Daoy (cell line): ENCODE measurements at places on chromosomes 7 and 10.

GRCh38 chr7:139330333-139331030 lies 10.7 kb upstream of the FMC1 start:
- no peak for DNase-seq

- DNase-seq, result no peak
These were observed 95.0 kb downstream of the UBE3C start for GRCh38 chr7:157233677-157234076.

DNA sequence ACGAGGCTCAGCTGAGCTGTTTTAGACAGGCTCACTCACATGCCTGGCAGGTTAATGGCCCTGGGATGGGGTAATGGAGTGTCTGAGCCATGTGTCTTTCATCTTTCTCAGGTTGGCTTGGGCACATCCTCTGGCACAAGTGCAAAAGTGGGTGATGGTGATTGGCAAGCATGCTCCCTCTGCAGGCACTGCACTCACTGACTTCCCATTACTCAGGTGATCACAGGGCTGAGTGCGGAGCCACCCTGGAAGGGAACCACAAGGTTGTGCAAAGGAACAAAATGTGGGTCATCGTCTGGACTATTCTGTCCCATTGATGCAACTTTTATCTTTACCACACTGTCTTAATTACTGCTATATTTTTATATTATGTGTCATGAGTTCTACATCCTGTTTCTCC lies 244.1 kb upstream of the AKR1E2 start:
- no peak for DNase-seq

- DNase-seq, result no peak
These were observed 593.1 kb downstream of the SORCS1 start for GRCh38 chr10:106571192-106571946.

DNA sequence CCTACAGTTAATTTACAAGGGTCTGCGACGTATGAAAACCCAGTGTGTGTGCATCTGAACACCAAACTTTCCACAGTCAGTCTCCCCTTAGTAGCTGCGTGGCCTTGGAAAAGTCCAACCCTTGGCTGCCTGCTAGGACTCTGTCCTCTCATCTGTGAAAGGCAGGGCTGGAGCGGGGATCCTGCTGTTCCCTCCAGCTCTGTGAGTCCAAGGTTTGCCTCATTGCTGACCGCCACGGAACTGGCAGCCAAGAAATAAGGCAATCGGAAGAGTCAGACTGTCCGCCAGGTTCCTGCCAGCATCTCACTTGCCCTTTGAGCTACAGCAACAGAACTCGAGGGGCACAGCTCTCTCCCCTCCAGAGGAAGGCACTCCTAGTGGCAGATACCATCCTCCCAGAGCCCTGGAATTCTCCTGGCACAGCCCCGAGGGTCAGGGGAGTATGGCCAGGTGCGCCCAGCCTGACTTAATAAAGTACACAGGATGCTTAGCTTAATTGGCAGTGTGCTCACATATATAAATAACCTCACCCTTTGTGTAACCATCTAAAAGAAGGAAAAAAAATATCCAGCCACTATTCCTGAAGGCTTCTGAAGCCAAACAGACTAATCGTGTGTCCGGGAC lies 530.1 kb upstream of the FOXK1 start:
- DNase-seq, result no peak

GRCh38 chr7:95126053-95126709 lies 198.2 kb downstream of the PON1 start:
- no peak for DNase-seq

GRCh38 chr10:72948762-72949161 lies 5.8 kb downstream of the PLA2G12B start:
- DNase-seq, result no peak

DNA sequence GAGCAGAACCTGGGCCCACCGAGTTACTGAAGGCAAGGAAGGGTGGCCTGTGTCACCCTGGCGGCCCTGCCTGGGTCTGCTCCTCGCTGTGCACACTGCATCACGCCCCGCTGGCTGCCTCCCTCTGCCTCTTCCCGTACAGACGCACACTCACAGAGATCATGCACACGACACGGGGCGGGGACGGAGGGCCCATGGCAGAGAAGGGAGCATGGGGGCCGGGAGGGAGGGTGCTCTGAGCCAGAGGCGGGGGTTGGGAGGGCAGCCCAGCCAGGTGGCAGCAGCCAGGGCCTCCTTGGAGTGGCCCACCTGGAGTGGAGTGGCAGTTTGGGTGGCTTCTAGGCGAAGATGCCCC lies 16.6 kb downstream of the BUD23 start:
- DNase-seq, result no peak

DNA sequence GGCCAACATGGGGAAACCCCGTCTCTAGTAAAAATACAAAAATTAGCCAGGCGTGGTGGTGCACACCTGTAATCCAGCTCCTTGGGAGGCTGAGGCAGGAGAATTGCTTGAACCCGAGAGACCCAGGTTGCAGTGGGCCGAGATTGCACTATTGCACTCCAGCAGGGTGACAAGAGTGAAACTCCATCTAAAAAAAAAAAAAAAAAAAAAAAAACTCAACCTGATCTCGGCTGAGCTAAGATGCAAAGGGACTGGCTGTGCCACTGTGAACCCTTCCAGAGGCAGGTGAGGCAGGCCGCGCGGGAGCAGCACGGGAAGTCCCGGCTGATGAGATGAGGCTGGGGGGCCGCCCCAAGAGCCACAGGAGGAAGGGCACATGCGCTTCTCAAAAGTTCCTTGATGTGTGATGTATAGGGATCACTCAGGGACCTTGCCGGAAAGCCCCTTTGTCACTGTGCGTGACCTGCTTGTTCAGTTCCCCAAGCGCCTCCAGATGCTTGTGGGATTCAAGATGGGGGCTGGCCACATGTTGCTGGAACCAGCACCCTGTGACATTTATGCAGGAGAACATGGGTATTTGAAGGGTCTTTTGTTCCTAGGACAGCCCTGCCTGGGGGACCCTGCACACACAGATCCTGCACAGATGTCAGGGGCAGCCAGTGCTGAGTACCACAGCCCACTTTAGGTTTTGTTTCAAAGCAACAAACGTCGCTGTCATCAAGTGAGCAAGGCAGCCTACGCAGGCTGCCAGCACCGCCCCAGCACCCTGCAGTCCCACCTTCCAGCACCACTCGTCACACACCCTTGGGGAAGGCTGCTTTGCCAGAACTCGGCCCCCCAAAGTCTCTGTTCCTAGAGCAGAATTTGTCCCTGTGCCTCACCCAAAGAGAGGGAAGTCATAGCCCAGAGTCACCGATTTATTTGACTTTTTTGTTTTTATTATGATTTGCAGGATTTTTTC lies 74.8 kb upstream of the SH2B2 start:
- no peak for DNase-seq

DNA sequence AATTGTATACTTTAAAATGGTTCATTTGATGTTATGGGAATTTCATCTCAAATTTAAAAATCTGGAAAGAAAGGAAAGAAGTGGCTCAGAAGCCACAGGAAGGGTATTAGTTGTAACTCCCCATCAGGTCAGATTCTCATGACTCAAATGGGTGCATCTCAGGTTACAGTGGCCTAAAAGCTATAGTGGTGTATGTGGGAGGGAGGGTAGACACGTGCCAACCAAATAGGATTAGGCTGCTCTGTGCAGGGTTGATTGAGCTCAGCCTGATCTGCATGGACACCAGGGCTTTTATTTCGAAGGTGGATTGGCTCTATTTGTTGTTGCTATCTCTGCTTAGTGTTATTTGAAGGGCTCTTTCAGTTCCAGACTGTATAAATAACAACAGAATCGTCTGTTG lies 121.5 kb upstream of the PRR15 start:
- peak; percentile 83 for DNase-seq

DNA sequence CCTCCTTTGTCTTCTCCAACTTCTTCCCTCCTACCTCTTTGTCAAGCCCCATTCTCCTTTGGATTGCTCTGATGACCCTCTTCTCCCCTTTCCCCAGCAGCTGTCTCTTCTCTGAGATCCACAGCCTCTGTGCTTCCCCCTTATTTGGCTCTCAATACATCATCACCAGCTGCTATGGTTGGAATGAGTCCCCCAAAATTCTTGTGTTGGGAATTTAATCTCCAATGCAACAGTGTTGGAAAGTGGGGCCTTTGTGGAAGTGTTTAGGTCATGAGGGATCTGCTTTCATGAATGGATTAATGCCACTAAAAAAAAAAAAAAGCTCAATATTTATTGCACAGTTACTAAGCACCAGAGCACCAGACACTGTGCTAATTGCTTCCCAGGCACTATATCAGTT lies 39.2 kb upstream of the FRMD4A start:
- DNase-seq, result no peak

GRCh38 chr7:20320322-20320721 lies 10.4 kb upstream of the ITGB8 start:
- no peak for DNase-seq

DNA sequence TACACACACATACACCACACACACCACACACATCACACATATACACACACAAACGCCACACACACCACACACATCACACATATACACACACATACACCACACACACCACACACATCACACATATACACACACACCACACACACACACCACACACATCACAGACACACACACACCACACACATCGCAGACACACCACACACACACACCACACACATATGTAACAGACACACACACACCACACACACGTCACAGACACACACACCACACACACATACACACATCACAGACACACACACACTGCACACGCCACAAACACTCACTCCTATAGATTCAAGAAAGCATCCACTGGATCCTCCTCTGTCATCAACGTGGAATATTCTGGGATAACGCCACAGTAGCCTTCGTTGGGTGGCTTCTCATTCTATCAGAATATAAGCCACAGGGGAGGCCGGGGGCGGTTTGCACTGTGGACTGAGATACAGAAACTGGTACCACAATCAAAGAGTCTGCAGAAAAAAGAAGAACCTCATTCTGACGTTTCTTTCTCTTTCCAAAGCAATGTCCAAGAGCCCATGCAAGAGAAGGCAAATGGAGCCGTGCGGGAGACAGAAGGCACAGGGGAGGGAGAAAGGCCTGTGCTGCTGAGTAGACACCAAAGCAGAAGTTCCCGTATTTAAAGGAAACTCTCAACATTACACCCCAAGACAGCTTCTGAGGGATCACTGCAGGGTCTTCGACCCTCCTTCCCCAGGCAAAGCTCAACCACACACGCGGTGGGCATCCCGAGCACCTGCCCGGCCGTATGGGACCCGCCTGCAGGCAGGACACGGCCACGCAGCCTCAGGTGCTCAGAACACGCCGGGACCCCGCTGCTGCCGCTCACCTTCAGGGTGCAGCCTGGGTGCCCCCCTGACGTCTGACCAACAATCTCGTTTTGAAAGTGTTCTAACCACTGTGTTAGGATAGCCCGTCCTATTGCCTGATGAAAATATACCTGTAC lies 321.2 kb downstream of the DNAJB6 start:
- peak; percentile 4 for DNase-seq

DNA sequence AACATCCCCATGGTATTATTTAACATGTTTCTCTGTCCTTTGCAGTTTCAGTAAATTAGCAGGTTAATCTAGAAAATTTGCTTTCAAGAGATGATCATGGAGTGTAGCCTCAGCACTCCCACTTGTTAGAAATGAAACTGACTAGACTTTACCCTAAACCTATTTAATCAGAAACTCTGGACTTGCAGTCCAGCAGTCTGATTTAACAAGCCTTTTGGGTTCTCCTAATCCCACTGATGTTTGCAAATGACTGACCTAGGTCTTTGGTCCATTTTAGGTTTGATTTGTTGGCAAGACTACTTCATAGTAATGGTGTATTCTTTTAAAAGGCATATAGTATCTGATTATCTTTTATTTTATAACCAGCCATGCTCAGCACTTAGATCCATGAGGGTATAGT lies 55.5 kb upstream of the SLC25A13 start:
- no peak for DNase-seq

DNA sequence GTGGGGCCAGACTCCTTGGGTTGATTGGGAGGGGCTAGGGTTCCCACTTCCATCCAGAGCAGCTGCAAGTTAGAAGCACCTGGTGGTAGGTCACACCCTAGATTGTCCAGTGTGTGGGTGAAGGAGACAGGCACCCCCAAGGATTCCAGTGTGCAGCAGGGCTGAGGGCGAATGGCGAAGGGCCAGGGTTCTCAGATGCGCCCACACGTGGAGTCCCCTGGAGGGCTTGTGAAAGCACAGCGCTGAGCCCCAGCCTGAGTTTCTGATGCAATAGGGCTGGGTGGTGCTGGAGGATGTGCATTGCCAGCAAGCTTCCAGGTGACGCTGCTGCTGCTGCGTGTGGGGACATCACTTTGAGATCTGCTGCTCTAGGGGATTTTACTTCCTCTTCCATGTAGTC lies 25.4 kb downstream of the TBATA start:
- DNase-seq, result no peak

- DNase-seq, result peak; percentile 58
These were observed 615 bp downstream of the ARHGAP12 start for GRCh38 chr10:31927884-31928548.
